Activated CD8-positive, alpha-beta T cell treated with anti-CD3 and anti-CD28 coated beads, Interleukin-2, amount 10 ng/mL, durations not matched to agents 7 days and 5 days (primary cell): ENCODE measurements at places on chromosomes 3 and 15.

DNA sequence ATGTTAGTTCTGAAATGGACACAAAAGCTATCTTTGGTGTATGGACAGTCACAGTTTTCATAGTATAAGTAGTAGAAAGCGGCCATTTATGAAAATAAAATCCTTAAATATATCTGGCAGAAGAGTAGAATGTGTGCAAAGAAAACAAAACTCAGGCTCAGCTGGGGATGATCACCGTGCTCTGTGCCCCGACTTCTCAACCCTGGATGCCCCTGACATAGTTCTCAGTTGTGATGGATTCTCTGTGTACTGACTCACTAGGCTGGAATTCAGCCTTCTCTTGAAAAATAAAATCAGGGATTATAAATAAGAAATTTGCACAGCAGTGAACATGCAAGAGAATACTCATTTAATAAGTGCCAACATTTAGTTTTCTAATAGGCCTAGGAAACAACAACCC lies 925.1 kb upstream of the NR2F2 start:
- no peak for DNase-seq

DNA sequence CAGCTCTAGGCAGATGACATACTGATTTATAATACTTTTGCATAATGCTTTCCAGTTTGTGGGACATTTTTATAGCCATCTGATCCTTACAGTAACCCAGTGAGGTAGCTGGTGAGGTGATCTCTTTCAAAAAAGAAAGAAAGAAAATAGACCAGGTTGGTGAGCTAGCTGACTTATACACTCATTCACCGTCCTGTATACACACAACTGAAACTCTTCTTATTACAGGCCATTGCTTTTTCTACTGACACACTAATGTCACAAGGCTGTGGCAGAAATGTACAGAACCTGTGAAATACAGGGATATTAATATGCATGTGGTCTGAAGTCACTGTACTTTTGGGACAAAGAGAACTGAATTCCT lies 150.2 kb upstream of the BHLHE40 start:
- no peak for DNase-seq

- no peak for DNase-seq
Observed at GRCh38 chr3:12483410-12483809, 870 bp upstream of the TSEN2 start.

- DNase-seq, result no peak
Observed at GRCh38 chr15:62644216-62644888, 398.2 kb upstream of the TPM1 start.

DNA sequence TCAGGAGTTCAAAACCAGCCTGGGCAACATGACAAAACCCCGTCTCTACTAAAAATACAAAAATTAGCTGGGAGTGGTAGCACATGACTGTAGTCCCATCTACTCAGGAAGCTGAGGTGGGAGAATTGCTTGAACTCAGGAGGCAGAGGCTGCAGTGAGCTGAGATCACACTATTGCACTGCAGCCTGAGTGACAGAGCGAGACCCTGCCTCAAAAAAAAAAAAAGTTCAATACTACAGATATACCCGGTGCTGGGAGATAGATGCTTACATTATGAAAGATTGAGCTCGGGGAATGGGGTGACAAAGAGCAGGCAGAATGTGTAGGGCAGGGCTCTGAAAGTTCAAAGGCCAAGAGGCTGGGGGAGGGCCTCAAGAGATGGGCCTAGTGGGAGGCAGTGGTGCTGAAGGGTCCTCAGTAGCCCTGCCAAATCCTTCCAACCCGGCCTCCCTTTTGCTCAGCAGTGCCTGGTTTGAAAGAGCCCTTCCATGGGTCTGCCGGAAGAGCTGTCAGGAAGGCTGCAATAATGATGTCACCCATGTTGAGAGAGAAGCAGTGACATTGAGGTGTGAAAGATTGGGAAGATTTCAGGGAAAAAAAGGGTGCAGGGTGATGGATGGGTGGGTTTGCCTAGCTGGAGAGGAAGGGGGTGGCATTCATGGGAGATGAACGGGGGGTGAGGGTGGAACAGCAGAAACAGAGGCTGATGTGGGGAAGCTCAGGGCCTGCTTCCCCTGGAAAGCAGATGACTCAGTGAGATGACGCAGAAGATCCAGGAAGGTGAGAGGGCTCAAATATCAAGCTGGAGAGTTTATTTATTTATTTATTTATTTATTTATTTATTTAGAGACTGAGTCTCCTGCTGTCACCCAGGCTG lies 20.0 kb upstream of the IREB2 start:
- no peak for DNase-seq

- DNase-seq, result no peak
Observed at GRCh38 chr15:70575231-70576226, 187.8 kb downstream of the UACA start.

- no peak for DNase-seq
Observed at GRCh38 chr3:169699070-169699469, 35.6 kb upstream of the MECOM start.

GRCh38 chr3:123081718-123082369 lies 15.0 kb downstream of the PDIA5 start:
- DNase-seq, result no peak

- peak; percentile 89 for DNase-seq
Observed at GRCh38 chr3:47381317-47382157, 716 bp downstream of the PTPN23 start.

DNA sequence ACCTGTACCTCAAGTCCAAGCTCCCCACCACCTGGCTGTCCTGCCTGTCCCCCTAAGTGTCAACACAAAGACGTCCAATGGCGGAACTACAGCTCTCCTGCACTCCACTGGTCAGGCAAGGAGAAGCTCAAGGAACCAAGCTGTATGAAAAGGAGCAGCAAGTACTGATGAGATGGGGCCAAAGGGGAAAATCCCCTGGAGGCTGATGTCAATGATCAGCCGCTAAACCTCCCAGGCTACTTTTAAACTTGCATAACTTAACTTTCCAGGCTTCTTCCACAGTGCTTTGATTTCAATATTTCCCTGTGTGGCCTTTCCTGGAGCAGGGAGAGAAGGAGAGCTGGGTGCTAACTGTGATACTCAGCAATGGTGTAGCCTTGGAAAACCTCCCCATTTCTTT lies 35.0 kb downstream of the TM4SF4 start:
- DNase-seq, result no peak

DNA sequence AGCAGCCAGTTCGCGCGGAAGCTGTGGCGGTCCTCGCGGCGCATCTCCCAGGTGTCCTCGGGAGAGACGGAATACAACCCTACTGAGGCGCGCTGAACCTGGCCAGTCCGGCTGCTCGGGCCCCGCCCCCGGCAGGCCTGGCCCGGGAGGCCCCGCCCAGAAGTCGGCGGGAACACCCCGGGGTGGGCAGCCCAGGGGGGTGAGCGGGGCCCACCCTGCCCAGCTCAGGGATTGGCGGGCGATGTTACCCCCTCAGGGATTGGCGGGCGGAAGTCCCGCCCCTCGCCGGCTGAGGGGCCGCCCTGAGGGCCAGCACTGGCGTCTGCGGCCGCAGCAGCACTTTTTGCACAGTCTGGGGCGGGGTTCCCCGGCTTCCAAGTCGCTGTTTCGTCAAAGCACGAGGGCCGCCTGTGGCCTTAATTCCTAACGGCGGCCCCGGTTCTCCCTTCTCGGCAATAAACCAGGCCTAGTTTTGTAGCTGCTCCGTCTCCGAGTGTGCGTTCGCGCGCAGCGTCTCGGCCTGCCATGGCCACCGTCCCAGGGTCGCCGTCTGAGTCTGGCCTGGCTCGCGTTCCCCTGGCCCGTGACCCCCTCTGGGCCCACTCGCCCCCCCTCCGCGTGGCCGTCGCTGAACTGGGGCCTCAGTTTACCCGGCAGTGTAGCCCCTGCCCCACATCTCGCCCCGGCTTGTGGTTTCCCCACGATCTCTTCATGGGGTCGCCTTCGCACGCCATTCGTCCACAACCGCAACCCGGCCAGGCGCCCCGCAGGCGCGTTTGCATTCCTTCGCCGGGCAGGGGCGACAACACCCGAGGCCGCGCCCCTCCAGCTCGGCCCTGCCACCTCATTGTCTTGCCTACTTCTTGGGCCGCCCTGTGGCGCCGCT lies 30.0 kb downstream of the NBEAL2 start:
- DNase-seq, result peak; percentile 85

DNA sequence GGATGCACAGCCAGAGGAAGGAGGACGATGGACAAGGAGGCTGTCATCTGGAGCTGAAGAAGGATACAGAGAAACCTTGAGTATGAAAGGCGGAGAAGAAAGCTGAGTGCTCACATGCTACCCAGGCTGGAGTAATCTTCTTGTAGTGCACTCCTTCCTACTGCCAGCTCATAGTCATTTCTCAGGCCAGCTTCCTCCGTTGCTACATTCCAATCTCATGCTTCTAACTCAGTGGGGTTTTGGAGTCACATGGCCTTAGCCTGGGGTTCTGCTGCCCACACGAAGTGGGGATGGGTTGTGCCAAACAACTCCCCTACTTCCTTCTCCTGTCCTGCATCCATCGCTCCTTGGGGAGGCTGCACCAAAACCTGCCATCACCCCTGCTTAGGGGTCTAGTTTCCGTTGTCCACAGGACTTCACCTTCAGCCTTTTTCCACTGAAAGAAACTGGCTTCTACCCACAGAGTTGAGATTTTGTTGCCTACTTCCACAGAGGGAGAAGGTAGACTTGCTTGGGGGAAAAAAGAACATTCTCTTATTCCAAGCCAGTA lies 239.9 kb downstream of the EPHB1 start:
- DNase-seq, result no peak

DNA sequence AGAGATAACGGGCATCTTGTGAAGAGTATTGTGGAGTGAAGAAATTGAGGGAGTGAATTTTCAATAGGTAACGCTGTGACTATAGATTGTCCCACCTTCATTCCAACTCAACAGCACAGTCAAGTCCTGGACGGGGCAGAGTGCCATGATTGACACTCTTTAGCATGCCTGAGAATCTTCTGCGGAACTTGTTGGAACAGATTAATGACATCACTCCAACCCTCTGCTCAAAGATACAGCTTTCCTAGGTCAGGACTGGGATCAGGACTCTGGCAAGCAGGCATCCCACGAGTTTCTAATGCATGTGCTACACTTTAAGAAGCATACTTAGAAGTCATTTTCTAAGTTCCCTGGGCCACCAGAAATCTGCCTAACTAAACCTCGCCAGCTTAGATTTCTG lies 267.6 kb upstream of the CFAP20DC start:
- DNase-seq, result no peak

- DNase-seq, result no peak
Observed at GRCh38 chr3:16484984-16485383, 28.5 kb downstream of the RFTN1 start.

DNA sequence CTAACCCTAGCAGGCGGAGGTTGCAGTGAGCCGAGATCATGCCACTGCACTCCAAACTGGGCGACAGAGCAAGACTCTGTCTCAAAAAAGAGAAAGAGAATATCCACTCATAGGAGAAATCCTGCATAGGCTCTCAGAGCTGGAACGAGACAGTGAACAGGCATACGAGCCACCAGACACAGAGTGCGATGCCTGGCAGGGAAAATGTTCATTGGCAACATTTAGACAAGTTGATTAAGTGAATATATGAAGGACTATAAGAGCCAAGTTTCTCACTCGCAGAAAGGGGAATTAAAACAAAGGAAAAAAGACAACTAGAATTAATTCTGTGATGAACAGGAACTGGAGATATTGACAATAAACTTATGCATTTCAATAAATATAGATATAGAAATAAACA lies 27.1 kb upstream of the ARHGEF26 start:
- DNase-seq, result no peak

GRCh38 chr3:166829896-166830295 lies 550.2 kb downstream of the ZBBX start:
- DNase-seq, result no peak

- no peak for DNase-seq
Observed at GRCh38 chr3:194139071-194139813, 3.3 kb downstream of the HES1 start.

DNA sequence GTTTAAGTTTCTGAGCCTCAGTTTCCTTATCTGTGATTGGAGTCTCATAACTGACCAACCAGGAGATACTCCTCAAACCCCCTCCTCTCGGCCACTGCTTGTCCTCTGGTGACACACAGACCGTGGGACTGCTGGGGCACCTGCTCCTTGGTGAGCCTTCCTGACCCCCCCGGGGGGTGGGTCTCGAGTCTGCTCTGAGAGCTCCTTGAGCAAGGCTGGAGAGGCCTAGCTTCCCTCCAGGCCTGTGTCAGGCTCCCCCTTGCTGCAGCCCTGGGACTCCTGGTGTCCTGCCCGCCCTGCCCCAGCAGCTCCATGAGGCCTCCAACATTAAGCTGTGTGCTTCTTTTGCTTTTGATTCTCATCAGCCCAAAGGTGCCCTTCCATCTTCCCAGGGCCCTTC lies 27.7 kb downstream of the SRPRB start:
- DNase-seq, result no peak

DNA sequence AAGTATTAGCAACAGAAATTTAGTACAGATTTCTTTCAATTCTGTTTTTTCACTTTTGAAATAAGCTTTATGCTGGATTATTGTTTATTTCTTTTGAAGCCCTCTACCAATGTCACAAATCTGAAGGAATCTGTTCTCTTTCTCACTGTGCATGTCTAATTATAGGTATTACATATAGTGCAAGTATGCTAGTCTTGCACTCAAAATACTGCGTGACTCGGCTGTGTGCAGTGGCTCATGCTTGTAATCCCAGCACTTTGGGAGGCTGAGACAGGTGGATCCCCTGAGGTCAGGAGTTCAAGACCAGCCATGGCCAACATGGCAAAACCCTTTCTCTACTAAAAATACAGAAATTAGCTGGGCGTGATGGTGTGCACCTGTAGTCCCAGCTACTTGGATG lies 95.8 kb upstream of the PLAAT1 start:
- no peak for DNase-seq

DNA sequence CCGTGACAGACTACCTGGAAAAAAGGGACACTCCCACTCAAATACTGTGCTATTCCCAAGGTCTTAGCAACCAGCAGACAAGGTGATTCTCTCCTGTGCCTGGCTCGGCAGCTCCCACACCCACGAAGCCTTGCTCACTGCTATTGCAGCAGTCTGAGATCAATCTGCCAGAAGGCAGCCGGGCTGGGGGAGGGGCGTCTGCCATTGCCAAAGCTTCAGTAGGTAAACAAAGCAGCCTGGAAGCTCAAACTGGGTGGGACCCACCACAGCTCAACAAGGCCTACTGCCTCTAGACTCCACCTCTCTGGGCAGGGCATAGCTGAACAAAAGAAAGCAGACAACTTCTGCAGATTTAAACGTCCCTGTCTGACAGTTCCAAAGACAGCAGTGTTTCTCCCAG lies 128.4 kb upstream of the SETMAR start:
- DNase-seq, result no peak

DNA sequence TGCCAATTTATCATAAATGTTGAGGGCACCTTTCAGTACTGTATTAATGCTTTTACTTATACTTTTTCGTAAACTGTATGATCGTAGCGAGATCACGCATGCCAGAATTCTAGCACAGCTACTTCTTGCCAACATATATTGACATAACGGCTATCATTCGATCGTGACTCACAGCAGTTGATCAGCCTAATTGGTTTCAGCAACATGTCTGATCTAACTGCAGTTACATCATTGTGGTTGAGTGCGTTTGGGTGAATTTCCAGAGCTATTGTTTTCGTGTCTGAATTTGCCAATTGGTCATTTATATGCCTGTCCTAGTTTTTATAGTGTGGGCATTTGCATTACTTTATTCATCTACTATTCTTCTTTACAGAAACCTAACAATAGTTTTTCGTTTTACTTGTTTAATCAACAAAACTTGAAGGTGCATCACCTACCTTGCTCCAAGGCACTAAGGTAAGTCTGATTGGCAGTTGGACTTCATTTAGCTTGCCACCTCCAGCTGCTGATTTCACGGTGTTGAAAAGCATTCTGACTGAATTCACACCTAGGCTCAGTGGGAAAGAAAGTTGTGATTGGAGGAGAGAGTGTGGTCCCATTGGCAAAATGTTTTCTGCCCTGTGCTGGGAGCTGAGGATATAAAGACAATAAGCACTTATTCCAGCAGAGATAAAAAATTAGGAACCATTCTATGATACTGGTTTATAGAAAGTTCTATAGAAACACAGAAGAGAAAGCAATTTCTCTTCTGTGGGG lies 120.9 kb upstream of the RGMA start:
- no peak for DNase-seq
